Putamen (tissue), 1 donor: ENCODE measurements at places on chromosomes 3 and 15.

DNA sequence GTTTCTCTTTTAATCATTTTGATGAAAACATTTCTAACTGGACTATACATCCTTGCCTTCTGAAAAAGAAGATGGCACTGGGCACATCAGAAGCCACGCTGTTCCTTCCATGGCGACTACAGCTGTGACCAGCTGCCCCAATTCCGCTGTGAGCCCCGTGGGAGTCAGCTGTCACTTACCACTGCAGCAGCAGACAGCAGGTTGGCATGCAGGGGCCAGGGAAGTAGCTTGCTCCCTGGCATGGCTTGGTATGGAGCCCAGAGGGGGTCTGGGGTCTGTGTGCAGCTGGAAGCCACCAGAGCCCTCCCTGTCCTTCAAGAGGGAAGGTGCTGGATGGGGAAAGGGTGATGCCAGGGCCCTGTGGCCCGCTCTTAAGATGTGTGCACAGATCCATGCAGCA lies 4.5 kb upstream of the ZXDC start:
- no peak for DNase-seq

DNA sequence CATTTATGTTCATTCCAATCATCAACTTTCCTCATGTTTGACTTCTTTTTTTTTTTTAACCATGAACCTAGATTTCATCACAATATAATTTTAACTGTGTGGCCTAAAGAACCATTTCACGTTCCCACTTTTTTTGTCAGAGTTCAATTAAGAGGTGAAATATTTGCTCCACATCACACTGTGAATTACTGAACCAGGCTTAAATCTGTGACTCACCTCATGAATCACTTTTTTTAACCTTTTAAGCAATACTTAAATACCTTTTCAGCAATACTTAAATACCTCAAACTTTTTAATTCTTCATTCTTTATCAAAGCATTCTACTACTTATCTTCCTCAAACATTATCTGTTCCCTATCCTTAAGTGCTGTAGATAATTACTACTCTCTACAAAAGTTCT lies 137.6 kb downstream of the SI start:
- DNase-seq = no peak

DNA sequence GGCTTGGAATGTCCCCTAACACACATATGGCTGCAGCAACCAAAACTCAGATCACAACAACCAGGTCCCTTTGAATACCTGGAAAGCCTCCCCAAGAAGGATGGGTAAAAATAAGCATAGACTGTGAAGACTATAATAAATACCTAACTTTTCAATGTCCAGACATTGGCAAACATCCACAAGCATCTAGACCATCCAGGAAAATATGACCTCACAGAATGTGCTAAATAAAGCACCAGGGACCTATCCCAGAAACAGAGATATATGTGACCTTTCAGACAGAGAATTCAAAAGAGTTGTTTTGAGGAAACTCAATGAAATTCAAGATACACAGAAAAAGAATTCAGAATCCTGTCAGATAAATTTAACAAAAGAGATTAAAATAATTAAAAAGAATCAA lies 109.2 kb downstream of the NEDD4 start:
- no peak for DNase-seq

- DNase-seq = no peak
Measured at GRCh38 chr3:98884675-98885371, 16.7 kb downstream of the DCBLD2 start.

DNA sequence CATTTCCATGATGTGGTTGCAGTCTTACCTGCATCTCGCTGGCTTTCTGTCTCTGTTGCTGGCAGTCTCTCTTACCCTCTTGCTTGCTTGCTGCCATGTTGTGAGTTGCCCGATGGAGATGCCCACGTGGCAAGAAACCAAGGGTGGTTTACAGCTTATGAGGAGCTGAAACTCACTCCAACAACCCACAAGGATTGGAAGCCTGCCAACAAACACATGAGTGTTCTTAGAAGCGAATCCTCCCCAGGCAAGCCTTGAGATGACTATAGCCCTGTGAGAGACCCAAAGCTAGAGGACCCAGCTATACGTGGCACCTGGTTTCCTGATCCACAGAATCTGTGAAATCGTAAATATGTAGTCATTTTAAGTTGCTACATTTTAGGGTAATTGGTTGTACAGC lies 490.9 kb upstream of the ADAMTS9 start:
- DNase-seq = no peak

GRCh38 chr15:82535566-82536408 lies 4.5 kb downstream of the RPS17 start:
- DNase-seq = no peak

DNA sequence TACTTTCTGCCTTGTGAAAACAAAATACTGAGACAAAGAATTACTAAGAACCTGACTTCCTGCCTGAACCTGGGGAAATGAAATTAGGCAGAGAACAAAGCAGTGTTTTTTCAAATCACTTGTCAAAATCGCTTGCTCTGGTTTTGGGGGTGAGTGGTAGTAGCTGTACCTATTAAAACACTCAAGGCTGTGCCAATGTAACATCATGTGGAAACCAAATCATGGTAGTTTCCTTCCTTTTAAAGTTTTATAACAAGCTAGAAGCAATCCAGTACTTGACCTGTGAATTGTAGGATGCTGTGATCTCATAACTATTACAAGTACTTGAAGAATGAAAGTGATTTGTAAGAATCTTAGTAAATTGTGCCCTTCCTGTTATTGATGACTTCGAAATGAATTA lies 6.7 kb downstream of the CMTM8 start:
- no peak for DNase-seq

GRCh38 chr3:20669184-20669583 lies 483.2 kb upstream of the SGO1 start:
- DNase-seq = peak; percentile 41

DNA sequence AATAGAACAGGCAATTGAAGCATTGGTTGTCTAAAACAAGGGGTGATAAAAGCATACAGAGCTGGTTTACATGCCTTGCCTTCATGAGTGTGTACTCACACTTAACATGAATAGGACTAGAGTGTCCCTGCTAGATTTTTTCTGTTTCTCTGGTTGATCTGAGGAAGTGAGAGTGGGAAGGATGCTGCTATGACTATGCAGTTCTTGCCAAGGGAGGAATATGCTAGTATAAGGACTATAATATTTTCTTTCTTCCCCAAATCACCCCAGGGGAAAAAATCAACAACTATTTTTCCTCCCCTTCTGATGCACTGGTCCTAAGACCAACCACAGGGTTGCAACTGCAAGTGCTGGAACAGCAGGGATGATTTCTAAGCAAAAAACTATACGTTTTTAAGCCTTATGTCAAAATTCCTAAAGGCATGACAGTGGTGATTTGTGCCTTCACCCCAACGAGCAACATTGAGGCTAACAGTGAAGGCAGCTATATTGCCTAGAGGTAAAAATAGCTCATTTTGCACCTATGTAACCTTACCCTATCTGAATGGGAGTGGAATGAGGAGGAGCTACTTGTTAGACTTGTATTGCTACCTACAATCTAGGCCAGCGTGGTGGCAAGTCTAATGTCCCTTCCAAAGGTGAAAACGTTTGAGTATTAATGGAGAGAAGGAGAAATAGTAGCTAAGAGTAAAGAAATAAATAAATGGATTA lies 33.5 kb upstream of the USP8 start:
- no peak for DNase-seq

DNA sequence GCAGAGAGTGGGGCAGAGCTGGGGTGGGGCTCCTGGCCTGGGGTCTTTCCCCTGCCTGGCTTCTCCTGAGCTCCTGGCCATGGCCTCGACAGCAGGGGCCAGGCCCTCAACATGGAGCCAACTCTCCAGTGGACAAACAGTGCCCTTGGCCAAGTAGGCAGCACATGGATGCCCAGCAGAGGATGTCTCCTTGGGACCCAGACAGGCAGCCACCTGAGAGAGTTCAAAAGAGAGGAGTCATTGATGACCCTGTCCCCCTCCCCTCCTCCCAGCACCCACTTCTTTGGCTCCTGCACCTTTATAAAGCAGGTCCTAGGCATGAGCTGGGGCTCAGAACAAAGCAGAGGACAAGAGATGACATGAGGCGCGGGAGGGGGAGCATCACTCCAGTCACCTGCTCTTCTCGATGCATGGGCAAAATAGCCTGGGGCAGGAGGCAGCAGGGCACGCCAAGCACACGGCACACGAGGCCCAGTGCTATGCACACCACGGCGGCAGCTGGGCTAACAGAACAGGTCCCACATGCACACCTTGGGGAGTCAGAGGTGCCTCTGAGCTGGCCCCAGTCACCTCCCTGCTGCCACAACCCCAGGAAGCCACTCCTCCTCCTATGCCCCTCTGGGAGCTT lies 27.4 kb downstream of the SHISA5 start:
- DNase-seq = no peak

GRCh38 chr3:115783938-115784738 lies 160.8 kb downstream of the GAP43 start:
- DNase-seq = peak; percentile 86

DNA sequence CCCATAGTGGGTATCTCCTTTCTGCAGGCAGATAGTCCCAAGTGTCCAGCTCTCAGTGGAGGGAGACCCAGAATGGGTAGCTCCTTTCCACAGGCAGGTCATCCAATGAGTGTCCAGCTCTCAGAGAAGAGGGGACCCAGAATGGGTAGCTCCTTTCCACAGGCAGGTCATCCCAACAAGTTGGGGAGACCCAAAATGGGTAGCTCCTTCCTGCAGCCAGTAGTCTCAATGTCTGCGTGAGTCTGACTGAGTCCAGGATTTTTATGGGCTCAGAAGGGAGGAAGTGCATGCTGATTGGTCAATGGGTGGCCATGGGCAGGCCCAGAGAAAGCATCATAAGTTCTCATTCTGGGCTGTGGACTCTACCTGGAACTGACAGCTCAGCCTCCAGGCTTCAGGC lies 150.7 kb upstream of the P2RY1 start:
- DNase-seq = no peak

DNA sequence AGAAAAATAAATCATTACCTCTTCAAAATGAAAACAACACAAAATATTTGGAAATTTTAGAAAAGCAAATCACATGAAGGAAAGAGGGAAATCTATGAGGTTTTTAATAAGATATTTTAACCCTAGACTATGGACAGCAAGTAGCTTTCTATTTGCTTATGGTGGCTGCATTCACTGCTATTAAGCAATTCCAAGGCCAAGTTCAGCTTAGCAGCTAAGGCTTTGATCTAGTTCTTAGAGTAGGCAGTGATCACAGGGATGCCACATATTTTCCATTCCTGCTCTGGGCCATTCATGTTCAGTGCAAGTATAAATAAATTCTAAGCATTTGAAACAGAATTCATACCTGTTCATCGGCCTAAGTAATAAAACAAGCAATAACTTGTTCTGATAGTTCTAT lies 235.3 kb downstream of the CDIN1 start:
- DNase-seq = no peak

DNA sequence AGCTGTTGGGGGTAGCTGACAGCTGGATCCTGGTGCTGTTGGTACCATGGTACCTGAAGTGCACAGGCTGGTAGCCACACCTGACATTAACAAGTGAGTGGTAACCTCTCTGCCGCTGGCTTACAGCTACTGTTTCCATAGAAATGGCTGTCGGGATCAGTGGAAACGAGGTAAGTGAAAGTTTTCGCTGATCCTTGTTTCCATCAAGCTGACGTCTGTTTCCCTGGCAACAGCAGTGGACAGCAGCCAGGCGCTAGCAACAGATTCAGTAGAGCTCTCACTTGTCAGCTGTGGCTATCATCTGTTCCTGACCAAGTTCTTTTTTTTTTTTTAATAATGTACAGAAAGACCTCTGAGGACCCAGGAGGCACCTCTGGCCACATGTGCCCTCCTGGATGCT lies 166.2 kb downstream of the CHDH start:
- no peak for DNase-seq

DNA sequence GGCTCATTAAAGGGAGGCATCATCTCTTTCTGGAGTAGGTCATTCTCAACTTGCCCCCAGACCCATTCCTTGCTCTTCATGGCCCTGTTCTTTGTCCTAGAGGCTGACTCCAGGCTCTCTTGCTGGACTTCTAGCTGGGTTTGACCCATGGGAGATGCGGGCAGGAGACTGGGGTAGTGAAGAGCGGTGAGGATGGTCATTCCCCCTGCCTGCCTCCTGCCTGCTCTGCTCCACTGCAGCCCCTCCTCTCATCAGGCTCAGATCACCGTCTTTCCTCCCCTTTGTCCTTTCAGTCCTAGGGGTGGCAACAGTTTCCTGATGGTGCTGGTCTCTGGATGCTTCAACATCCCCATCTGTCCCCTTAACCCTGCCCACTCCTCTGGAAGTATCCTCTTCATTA lies 170.9 kb downstream of the ABHD5 start:
- DNase-seq = no peak

- DNase-seq = no peak
Measured at GRCh38 chr3:171354706-171355582, 105.3 kb downstream of the TNIK start.

DNA sequence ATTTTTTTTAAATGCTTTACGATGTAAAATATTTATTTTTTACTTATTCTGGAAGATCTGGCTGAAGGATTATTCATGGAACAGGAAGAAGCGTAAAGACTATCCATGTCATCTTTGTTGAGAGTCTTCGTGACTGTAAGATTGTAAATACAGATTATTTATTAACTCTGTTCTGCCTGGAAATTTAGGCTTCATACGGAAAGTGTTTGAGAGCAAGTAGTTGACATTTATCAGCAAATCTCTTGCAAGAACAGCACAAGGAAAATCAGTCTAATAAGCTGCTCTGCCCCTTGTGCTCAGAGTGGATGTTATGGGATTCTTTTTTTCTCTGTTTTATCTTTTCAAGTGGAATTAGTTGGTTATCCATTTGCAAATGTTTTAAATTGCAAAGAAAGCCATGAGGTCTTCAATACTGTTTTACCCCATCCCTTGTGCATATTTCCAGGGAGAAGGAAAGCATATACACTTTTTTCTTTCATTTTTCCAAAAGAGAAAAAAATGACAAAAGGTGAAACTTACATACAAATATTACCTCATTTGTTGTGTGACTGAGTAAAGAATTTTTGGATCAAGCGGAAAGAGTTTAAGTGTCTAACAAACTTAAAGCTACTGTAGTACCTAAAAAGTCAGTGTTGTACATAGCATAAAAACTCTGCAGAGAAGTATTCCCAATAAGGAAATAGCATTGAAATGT lies 15.6 kb downstream of the THBS1 start:
- DNase-seq = no peak

DNA sequence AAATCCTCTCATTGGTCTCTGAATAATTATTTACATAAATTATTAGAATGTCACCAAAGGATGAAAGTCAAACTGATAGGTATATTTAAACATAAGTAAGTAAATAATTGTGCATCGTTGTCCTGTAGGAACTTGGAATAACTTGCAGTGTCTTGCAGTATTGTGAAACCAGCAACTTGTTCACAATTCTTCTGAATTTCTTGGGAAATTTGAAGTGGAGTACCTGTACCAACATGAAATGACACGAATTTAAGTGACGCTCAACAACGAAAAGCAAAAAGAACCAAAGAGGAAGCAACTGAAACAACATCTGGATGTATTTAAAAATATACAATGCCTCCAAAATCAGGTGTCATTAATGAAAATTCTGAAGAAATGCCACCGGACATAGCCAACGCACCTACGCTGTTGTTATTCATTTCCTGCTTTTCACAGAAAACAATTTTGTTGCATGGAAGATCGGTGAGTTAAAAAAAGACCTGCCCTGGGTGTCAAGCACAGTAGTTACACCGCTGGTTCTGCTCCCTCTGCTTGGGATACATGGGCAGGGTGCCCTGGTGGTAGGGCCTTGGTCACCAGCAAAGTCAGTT lies 112.5 kb downstream of the RPLP1 start:
- no peak for DNase-seq
